ENCODE measurements at places on chromosomes 1 and 21.

DNA sequence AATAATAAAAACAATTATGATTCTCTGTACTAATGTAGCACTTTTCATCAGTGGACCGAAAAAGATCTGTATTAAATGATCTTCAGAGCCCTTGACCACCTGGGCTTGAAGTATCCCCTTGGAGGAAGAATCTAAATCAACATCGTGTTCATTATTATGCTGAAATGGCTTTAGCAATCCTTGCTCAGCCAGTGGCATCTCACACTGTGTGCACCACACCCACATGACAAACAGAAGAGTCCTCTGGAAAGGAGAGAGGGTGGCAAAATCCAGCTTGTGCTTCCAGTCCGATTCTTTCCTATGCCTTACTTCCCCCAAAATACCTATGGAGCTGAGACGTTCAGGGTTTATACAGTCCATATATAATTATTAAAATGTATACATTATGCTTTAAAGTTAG, 318.5 kb upstream of the RUNX1 start:
- H3K27ac ChIP-seq: no peak overlapping the region
- peaks cover 4% of the 10 kb centered on the region for H3K4me1 ChIP-seq
- no peak overlapping the region for H3K4me3 ChIP-seq
- DNase-seq: no peak
- no peaks in the 10 kb centered on the region for H3K27me3 ChIP-seq
- H3K36me3 ChIP-seq: no peaks in the 10 kb centered on the region

GRCh38 chr21:41428311-41428710, 2.3 kb downstream of the MX1 start:
- H3K4me1 ChIP-seq: peaks cover 47% of the 10 kb centered on the region
- H3K36me3 ChIP-seq: peaks cover 26% of the 10 kb centered on the region
- DNase-seq: no peak
- no peak overlapping the region for H3K27ac ChIP-seq
- H3K4me3 ChIP-seq: peak overlapping the region; percentile 86

- no peak overlapping the region for H3K27ac ChIP-seq
- no peak for DNase-seq
- no peaks in the 10 kb centered on the region for H3K36me3 ChIP-seq
Observed at GRCh38 chr1:90143591-90143990, 148.7 kb downstream of the ZNF326 start.

DNA sequence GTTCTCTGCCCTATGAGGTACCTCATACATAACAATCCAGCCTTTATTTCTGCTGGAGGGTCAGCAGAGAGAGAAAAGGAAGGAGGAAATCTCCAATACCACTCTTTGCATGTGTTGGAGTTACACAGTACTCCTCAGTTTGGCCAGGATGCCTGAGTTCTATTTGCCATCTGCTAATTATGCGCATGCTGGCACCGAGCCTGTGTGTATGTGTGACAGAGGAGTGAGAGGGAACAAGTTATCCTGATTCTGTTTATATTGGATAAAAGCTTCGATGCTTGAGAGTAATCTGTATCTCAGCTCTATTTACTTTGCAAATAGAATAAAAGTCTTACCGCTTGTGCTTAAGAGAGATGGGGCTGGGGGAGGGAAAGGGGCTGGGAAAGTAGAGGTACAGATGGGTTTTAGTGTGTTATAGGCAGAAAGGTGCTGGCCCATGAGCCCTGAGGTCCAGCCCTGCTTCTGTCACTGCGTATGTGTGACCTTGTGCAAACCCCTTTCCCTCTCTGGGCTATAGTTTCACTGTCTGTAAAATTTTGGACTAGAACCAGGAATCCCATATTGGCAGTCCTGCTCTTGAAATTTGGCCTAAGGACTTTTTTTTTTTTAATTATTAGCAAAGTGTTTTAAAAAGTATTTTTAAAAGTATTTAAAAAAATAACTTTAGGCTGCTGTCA, 54.5 kb upstream of the PLXNA2 start:
- H3K27me3 ChIP-seq: peaks cover 16% of the 10 kb centered on the region
- H3K4me3 ChIP-seq: no peak overlapping the region
- no peaks in the 10 kb centered on the region for H3K36me3 ChIP-seq
- no peak overlapping the region for H3K27ac ChIP-seq

DNA sequence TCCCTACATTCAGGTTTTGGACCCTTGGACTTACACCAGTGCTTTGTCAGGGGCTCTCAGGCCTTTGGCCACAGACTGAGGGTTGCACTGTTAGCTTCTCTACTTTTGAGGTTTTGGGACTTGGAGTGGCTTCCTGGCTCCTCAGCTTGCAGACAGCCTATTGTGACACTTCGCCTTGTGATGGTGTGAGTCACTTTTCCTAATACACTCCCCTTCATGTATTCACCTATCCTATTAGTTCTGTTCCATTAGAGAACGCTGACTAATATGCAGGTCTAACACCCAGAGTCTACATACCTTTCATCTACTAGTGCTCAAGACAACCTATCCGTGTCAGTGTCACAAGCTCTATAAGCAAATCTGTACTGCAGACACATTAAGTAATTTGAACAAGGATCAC, 605.3 kb downstream of the KCNT2 start:
- H3K36me3 ChIP-seq: no peaks in the 10 kb centered on the region
- no peaks in the 10 kb centered on the region for H3K27me3 ChIP-seq
- H3K4me1 ChIP-seq: no peaks in the 10 kb centered on the region
- DNase-seq: no peak
- H3K4me3 ChIP-seq: no peak overlapping the region
- H3K27ac ChIP-seq: no peak overlapping the region

GRCh38 chr1:151935154-151935553, 25.8 kb upstream of the THEM4 start:
- no peak overlapping the region for H3K4me3 ChIP-seq
- DNase-seq: no peak
- H3K36me3 ChIP-seq: no peaks in the 10 kb centered on the region
- no peaks in the 10 kb centered on the region for H3K27me3 ChIP-seq

- no peak within 1 kb of the TSS for H3K27ac ChIP-seq
- peak within 1 kb of the TSS; percentile 42 for H3K4me3 ChIP-seq
- H3K4me1 ChIP-seq: peaks cover 4% of the 10 kb centered on the region
- no peak for DNase-seq
Observed at GRCh38 chr1:99004861-99005442, at the start of gene PLPPR5. TSS of gene PLPPR5 (minus strand) at chr1:99004861. CDS start at chr1:99004671, 190 bp downstream.

GRCh38 chr1:227890451-227891222, 57.1 kb downstream of the WNT9A start:
- no peaks in the 10 kb centered on the region for H3K36me3 ChIP-seq
- DNase-seq: peak; percentile 1
- H3K4me3 ChIP-seq: no peak overlapping the region
- H3K4me1 ChIP-seq: peaks cover 8% of the 10 kb centered on the region

DNA sequence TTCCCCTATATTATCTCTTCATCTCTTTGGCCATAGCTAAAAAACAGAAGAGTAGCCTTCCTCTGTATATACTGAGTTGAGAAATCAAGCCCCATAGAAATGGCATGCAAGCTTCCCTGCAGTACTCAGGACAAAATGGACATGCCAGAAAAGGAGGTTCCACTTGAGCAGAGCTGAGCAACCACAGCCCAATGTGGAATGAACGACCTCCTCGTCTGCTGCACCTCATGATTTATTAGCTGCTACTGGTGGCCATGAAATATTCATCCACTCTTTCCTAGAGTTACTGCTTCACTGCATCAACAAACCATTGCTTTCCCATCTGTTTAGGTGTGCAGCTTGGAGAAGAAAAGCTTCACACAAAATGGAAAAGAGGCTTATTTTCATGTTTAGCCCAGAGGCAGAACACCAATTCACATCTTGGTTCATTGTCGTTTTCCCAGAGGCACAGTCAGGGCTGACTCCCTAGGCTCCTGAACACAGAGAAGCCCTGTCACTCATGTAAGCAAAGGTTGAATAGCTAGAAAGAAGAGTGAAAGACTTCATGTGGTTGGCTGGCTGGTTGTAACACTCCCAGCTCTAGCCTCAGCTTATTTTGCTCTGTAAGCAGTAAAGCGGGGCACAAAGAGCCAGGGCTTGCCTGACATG, 148.0 kb downstream of the TSEN15 start:
- H3K27ac ChIP-seq: no peak overlapping the region
- no peaks in the 10 kb centered on the region for H3K4me1 ChIP-seq
- no peak for DNase-seq

DNA sequence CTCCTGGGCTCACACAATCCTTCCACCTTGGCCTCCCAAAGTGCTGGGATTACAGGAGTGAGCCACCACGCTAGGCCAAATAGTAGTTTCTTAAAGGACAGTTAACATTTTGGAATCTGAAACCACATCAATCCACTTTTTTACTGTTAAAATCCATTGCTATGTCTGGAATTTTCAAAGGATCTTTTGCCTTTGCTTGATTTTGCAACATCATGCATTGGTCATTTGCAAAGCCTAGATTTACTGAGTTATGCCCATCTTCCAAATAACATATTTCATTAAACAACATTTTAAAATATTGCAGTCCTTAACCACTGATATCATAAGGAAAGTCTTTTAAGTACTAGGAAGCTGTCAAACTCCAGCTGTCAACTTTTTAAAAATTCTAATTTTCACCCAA, 3.3 kb downstream of the POGZ start:
- peaks cover 5% of the 10 kb centered on the region for H3K36me3 ChIP-seq
- no peak overlapping the region for H3K27ac ChIP-seq
- DNase-seq: no peak
- H3K4me1 ChIP-seq: peaks cover 30% of the 10 kb centered on the region
- H3K4me3 ChIP-seq: no peak overlapping the region

- no peaks in the 10 kb centered on the region for H3K27me3 ChIP-seq
- peaks cover 25% of the 10 kb centered on the region for H3K36me3 ChIP-seq
- peak overlapping the region; percentile 68 for H3K4me3 ChIP-seq
- H3K4me1 ChIP-seq: peaks cover 56% of the 10 kb centered on the region
- H3K27ac ChIP-seq: peak overlapping the region; percentile 95
Observed at GRCh38 chr1:27445177-27445936, 44.6 kb downstream of the WASF2 start.

- H3K4me1 ChIP-seq: no peaks in the 10 kb centered on the region
- DNase-seq: no peak
- no peak overlapping the region for H3K27ac ChIP-seq
Observed at GRCh38 chr1:57048856-57049255, 83.0 kb upstream of the C8B start.

- peak overlapping the region; percentile 99 for H3K27ac ChIP-seq
- peak; percentile 40 for DNase-seq
- H3K36me3 ChIP-seq: peaks cover 56% of the 10 kb centered on the region
- peak overlapping the region; percentile 86 for H3K4me3 ChIP-seq
- no peaks in the 10 kb centered on the region for H3K27me3 ChIP-seq
Observed at GRCh38 chr1:40385437-40386358, 12.2 kb downstream of the SMAP2 start.

Measured in activated naive CD8-positive, alpha-beta T cell treated with anti-CD3 and anti-CD28 coated beads, Interleukin-2, amount 50 U/mL, for 24 hours (primary cell).